ENCODE measurements at places on chromosomes 3 and 15. TPM values are rescaled to one million over a fixed set of nuclear protein-coding genes. Genes with fewer than 3 reads are reported as not detected.
A peak's percentile ranks its signal among the peaks of the same experiment; 100 is the strongest.

DNA sequence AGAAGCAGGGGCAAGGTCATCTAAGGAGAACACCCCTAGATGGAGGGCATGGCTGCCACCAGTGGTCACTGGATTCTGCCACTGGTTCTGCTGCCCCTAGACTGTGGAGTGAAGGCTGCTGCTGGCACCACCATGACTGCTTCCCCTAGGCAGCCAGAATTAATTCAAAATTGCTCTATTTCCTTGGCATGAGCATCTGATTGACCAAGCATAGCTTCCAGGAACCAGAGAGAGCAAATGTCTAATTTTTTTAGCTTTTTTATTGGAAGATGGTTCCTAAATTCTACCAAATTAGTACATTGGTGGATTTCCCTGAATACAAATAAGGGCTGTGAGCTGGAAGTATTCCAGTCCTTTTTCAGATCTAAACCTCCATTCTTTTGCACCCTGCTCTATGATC lies 270.2 kb upstream of the GBE1 start:
- no peak for DNase-seq
- no peaks in the 10 kb centered on the region for H3K27me3 ChIP-seq
- H3K4me1 ChIP-seq, result no peaks in the 10 kb centered on the region

GRCh38 chr3:141913150-141913811 lies 36.8 kb downstream of the ATP1B3 start:
- H3K27ac ChIP-seq, result no peak overlapping the region
- H3K27me3 ChIP-seq, result no peaks in the 10 kb centered on the region
- DNase-seq, result peak; percentile 58
- H3K4me1 ChIP-seq, result peaks cover 4% of the 10 kb centered on the region

- no peak overlapping the region for H3K27ac ChIP-seq
- no peaks in the 10 kb centered on the region for H3K36me3 ChIP-seq
These were observed 3.1 kb downstream of the TSPAN3 start for GRCh38 chr15:77067691-77068367.

DNA sequence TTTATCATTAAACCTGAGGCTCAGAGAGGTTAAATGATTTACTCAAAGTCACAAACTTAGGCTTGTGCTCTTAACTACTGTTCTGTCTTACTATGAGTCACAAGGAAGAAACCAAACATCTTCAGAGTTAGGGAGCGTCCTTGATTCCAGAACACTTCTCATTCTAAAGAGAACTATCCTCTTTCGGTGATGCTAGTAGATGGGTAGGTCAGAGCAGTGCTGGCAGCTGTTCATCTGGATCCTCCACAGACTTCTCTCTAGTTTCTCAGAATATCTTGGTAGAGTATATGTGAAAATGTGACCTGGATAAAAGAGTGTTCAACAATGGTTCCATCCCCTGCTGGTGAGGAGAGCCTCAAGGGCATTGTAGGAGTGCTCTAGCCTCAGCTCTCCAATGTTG lies 3.3 kb downstream of the ARL6IP5 start:
- peaks cover 62% of the 10 kb centered on the region for H3K36me3 ChIP-seq
- H3K27ac ChIP-seq, result peak overlapping the region; percentile 77
- no peak for DNase-seq
- H3K27me3 ChIP-seq, result no peaks in the 10 kb centered on the region
- H3K4me1 ChIP-seq, result peaks cover 65% of the 10 kb centered on the region
- H3K4me3 ChIP-seq, result peak overlapping the region; percentile 91

DNA sequence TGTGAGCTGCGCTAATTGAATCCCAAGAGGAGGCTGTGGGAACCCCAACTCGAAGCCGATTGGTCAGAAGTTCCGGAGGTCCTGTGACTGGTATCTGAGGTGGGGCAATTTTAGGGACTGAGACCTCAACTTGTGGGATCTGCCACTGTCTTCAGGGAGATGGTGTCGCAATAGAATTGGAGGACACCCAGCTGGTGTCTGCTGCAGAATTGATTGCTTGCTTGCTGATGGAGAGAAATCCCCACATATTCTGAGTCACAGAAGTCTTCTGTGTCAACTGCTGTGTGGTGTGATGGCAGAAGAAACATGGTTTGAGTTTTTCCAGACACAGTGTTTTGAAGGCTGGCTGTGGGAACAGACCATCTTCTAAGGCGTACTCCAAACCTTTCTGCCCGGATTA lies 99.7 kb upstream of the PLXNA1 start:
- peaks cover 4% of the 10 kb centered on the region for H3K4me1 ChIP-seq
- DNase-seq, result no peak
- no peaks in the 10 kb centered on the region for H3K27me3 ChIP-seq
- H3K36me3 ChIP-seq, result no peaks in the 10 kb centered on the region
- no peak overlapping the region for H3K4me3 ChIP-seq

DNA sequence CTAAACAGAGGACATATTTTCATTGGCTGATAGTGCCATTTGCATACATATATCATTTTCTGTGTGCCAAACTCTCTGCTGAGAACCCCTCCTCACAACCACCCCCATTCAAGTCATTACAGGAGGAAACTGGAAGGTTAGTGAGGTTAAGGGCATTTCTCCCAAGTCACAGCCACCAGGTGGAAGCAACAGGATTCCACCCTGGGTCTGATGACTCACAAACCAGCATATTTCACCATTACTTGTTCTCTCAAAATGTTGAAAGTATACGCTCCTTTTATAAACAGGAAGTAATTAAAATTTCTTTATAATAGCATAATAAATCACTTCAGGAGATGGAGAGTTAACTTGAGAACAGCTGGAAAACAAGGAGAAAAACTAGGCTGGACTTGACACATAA lies 398.6 kb upstream of the WNT5A start:
- H3K27ac ChIP-seq, result no peak overlapping the region
- no peak overlapping the region for H3K4me3 ChIP-seq
- H3K36me3 ChIP-seq, result no peaks in the 10 kb centered on the region

GRCh38 chr3:59970376-59970775 lies 920.6 kb upstream of the CFAP20DC start:
- no peak overlapping the region for H3K27ac ChIP-seq
- no peaks in the 10 kb centered on the region for H3K27me3 ChIP-seq
- DNase-seq, result no peak
- H3K4me1 ChIP-seq, result no peaks in the 10 kb centered on the region

- H3K36me3 ChIP-seq, result no peaks in the 10 kb centered on the region
- no peak for DNase-seq
- no peak overlapping the region for H3K27ac ChIP-seq
- H3K4me3 ChIP-seq, result no peak overlapping the region
These were observed 748.1 kb downstream of the GBE1 start for GRCh38 chr3:81013360-81013759.

DNA sequence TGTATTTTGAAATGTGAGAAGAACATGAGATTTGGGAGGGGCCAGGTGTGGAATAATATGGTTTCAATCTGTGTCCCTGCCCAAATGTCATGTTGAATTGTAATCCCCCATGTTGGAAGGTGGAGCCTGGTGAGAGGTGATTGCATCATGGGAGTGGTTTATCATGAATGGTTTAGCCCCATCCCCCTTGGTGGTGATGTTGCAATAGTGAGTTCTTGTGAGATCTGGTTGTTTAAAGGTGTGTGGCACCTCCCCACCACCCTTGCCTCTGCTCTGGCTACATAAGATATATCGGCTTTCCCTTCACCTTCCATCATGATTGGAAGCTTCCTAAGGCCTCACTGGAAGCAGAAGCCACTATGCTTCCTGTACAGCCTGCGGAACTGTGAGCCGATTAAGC lies 23.9 kb upstream of the TMEM108 start:
- no peaks in the 10 kb centered on the region for H3K4me1 ChIP-seq
- no peaks in the 10 kb centered on the region for H3K27me3 ChIP-seq
- DNase-seq, result no peak
- no peak overlapping the region for H3K27ac ChIP-seq

DNA sequence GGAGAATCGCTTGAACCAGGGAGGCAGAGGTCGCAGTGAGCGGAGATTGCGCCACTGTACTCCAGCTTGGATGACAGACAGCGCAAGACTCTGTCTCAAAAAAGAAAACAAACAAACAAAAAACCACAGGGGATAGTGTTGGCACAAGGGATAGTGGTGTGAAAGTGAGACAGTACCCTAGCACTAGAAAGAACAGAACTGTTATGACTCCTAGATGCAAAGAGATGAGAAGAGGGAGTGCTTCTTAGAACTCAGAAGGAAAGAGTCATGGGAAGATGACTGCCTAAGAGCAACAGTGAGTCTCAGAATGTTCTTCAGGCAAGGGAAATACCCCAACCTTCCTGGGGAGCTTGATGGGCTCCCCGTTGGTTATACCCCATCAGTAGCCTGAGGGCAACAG lies 17.8 kb upstream of the ZNF770 start:
- H3K4me3 ChIP-seq, result no peak overlapping the region
- H3K27ac ChIP-seq, result no peak overlapping the region
- no peaks in the 10 kb centered on the region for H3K4me1 ChIP-seq
- H3K36me3 ChIP-seq, result no peaks in the 10 kb centered on the region

- peaks cover 29% of the 10 kb centered on the region for H3K27me3 ChIP-seq
- no peaks in the 10 kb centered on the region for H3K4me1 ChIP-seq
- H3K4me3 ChIP-seq, result no peak overlapping the region
These were observed 6.1 kb downstream of the MOBP start for GRCh38 chr3:39473452-39474125.

DNA sequence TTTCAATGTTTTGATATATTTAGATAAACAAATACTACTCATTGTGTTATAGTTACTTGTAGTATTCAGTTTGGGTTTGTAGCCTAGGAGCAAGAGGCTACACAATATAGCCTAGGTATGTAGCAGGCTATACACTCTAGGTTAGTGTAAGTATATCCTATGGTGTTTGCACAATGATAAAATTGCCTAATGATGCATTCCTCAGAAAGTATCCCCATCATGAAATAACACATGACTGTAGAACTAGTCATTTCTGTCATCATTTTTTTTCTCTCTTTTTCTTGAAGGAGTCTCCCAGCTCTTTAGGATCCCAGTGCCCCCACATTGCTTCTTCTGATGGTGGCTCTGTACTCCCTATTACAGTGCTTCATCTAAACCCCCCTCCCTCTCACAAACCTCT lies 157.7 kb upstream of the CADPS start:
- H3K4me1 ChIP-seq, result no peaks in the 10 kb centered on the region
- no peak for DNase-seq
- H3K4me3 ChIP-seq, result no peak overlapping the region
- no peaks in the 10 kb centered on the region for H3K36me3 ChIP-seq

DNA sequence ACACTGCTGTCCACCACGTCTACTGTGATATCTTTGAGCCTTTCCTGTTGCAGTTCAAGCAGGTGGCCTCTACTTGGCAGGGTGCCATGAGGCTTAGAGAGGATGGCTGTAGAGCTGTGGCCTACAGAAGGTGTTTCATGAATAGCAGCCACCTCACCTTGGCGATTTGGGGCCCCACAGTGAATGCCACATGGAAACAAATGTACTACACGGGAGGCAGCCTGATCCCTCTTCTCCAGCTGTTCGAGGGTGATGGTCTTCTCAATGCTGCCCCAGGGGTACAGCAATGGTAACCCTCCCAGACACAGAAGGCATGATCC lies 70.7 kb downstream of the FAM43A start:
- no peak for DNase-seq
- H3K27me3 ChIP-seq, result peaks cover 8% of the 10 kb centered on the region
- no peak overlapping the region for H3K27ac ChIP-seq
- H3K4me3 ChIP-seq, result no peak overlapping the region

DNA sequence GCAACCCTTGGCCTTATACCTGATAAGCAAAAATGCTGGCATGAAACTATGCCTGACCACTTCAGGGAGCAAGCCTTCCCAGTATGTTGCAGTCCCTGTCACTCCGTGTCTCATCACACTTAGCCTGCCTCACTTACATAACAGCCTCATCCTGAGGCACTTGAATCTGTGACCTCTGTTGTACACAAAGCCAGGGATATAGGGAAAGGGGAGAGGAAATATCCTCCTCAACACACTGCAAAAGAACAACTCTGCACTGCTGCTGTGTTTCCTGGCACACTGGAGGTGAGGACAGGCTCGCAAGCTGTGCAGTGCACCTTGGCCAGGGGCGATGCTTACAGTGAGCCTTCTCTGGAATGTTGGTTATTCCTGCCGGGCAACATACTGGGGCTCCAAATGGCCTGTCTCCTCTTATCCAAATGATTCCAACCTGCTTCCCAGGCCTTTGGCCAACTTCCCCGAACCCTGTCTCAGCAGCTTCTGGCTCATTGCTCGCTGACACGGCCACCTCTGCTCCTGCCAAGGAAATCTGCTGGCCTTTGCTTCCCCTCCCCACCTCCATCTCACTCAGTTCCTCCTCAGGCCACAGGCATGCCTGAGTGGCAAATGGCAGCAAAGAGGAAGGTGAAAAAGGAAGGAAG lies 109.2 kb downstream of the CD47 start:
- no peak for DNase-seq
- H3K36me3 ChIP-seq, result peaks cover 5% of the 10 kb centered on the region
- no peaks in the 10 kb centered on the region for H3K27me3 ChIP-seq
- no peak overlapping the region for H3K27ac ChIP-seq
- H3K4me1 ChIP-seq, result peaks cover 48% of the 10 kb centered on the region

DNA sequence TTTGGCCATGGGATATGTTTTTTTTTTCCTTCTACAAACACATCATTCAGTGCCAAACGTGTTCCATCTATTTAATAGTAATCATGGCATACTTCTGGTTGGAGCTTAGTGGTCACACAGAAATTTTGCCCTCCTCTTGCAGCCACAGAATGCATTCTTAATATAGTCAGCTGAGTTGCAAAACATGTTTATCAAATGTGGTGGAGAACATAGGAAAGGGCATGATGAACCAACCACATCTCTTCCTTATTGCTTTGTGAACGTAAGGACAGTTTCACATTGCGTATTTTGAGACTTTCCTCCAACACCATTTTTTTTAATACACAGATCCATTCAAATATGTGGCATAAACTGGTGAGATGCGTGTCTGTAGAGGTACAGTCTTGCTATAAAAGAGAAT lies 106.8 kb downstream of the BBX start:
- no peaks in the 10 kb centered on the region for H3K36me3 ChIP-seq
- H3K4me1 ChIP-seq, result peaks cover 26% of the 10 kb centered on the region
- DNase-seq, result no peak
- no peak overlapping the region for H3K27ac ChIP-seq

GRCh38 chr3:182981038-182981380 lies 671 bp upstream of the DCUN1D1 start:
- H3K4me1 ChIP-seq, result peaks cover 28% of the 10 kb centered on the region
- no peaks in the 10 kb centered on the region for H3K27me3 ChIP-seq
- H3K36me3 ChIP-seq, result no peaks in the 10 kb centered on the region
- H3K4me3 ChIP-seq, result peak overlapping the region; percentile 78
- no peak for DNase-seq

- no peak overlapping the region for H3K4me3 ChIP-seq
- no peaks in the 10 kb centered on the region for H3K27me3 ChIP-seq
- H3K27ac ChIP-seq, result no peak overlapping the region
- DNase-seq, result no peak
- H3K4me1 ChIP-seq, result peaks cover 8% of the 10 kb centered on the region
These were observed 50.3 kb downstream of the LRIG1 start for GRCh38 chr3:66450390-66451022.

GRCh38 chr3:185081521-185081920 lies 71.3 kb downstream of the C3orf70 start:
- H3K27me3 ChIP-seq, result peaks cover 11% of the 10 kb centered on the region
- no peak for DNase-seq
- H3K4me1 ChIP-seq, result no peaks in the 10 kb centered on the region
- H3K27ac ChIP-seq, result no peak overlapping the region
- no peaks in the 10 kb centered on the region for H3K36me3 ChIP-seq

GRCh38 chr3:170220871-170221270 lies 1.4 kb upstream of the PRKCI start:
- H3K4me1 ChIP-seq, result peaks cover 28% of the 10 kb centered on the region
- no peaks in the 10 kb centered on the region for H3K27me3 ChIP-seq
- no peak overlapping the region for H3K27ac ChIP-seq

GRCh38 chr15:98823012-98823458 lies 174.7 kb downstream of the IGF1R start:
- no peak for DNase-seq
- no peak overlapping the region for H3K4me3 ChIP-seq
- no peaks in the 10 kb centered on the region for H3K36me3 ChIP-seq
- H3K27me3 ChIP-seq, result no peaks in the 10 kb centered on the region
- no peak overlapping the region for H3K27ac ChIP-seq

The GOLGA6L2 gene
- not detected for total RNA-seq

The CHST2 gene
- total RNA-seq, result 1.7 TPM

The CCDC13 gene
- total RNA-seq, result 0.63 TPM

The PTPRG gene
- total RNA-seq, result 0.13 TPM

The EPHB1 gene
- 0.80 TPM for total RNA-seq

The FBXL2 gene
- not detected for total RNA-seq

All from activated CD4-positive, alpha-beta memory T cell treated with anti-CD3 and anti-CD28 coated beads, Interleukin-2, amount 10 ng/mL, durations not matched to agents 7 days and 5 days (primary cell).